NCI-H446 (cell line): ENCODE measurements at places on chromosomes 12 and 14.

DNA sequence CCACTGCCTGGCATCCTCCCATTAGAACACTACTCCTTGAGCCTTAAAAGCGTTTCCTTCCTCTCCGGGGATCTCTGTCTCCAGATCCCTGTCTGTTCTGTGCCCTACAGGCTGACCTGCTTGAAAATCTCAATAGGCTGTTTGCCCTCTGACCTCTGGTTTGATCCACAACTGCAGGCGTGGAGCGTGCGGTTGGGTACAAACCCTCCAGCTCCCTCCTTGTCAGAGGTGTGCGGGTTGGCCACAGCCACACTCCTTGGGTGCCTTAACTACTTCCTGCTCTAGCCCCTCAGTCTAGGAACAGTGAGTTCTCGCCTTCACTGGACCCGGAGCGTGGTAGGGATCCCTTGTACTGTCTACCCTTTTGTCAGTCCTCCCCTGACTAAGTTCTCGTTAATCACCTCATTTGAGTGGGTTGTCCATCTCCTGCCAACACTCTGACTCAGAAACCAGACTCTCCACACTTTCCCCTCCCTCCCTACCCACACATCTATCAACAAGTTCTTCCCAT, 33.1 kb downstream of the CMKLR1 start:
- no peak for DNase-seq

DNA sequence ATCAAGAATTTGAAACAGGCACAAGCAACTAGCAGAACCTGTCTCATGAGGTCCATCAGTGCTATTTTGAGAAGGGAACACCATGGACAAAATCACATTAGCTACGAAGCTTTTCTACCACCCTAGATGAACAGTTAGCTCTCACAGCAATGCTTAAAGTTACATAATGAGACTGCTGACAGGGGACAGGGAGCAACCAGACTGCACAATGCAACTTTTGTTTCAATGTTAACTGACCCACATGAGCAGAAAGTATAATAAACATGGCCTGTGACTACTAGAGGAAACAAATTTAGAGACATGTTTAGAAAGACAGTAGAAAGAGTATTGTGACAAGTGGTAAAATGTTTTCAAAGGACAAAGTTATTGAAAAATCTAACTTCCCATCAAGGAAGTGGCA, 282.8 kb downstream of the CEP128 start:
- no peak for DNase-seq

DNA sequence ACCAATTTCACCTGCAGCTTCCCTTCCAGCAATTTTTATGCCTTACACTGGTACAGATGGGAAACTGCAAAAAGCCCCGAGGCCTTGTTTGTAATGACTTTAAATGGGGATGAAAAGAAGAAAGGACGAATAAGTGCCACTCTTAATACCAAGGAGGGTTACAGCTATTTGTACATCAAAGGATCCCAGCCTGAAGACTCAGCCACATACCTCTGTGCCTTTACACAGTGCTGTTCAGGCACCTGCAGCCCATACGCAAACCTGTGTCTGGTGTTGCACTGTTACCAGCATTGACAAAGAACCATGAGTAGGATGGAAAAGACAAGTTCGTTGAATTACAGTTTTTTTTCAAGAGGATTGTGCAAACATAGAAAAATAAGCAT, 432.0 kb upstream of the OR4E1 start:
- no peak for DNase-seq

GRCh38 chr12:14970473-14970872, 2.4 kb upstream of the PDE6H start:
- DNase-seq, result no peak

DNA sequence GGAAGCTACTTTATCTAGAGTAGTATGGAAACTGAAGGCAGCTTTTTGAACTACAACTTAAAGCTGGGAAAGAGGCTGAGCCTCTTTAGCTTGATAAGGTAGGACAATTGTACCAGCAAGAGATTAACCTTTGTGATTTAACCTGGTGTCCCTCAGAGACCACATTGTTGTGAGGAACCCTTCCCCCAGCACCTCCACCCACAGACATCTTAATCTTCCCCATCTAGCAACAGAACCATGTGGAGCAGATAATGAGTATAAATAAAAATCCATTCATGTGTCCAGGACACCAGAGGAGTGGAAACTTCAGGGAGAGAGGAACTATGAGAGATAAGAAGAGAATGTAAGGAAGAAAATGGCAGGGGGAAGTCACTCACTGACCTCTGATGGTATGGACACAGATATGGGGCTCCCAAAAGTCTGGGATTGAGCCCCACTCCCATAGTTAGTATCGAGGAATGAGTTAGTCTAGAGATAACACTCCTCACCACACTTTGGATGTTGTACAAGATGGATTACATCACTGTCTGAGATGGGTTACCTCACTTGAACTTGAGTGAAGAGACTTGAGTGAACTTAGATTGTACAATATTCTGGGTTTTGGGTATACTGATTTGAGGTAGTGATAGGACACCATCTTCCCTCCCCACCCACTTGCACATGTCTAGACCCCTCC, 33.9 kb upstream of the SLC38A2 start:
- no peak for DNase-seq

GRCh38 chr12:9237286-9237685, 29.1 kb upstream of the PZP start:
- DNase-seq, result no peak

DNA sequence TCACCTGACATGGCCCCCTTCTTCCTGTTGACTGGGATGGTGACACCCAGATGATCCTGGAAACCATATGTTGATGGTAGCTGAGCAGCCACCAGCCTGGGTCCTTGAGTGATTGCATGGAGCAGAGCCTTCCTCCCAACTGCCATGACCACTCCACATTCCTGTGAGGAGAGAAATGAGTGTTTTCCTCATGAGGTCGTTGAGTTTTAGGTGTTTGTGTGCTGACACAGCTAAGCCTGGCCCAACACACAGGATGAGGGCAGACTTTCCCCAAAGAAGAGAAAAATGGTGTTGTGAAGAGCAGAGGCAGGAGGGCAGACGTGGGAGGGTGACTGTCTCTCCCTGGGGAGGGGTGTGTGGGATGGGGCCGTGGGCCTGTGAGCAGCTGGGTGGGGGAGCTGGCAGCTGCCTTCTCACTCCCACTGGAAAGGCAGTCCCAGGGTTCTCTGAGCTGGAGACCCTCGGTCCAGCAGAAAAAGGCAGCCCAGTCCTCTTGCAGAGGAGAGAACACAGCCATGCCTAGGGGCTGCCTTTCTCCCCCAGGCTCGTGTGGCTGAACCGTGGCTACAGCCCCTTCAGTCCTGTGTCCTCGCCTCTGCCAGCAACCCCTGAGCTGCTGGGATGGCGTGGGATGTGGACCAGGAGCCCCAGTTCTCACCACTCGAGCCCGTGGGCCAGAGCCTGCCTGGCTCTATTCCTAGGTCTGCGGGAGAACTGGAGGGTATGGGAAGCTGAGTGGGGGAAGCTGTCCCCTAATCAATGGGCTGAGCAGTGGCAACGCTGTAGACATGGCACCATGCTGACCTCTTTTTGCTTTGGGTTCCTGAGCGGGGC, 257.0 kb downstream of the ADGRD1 start:
- no peak for DNase-seq

DNA sequence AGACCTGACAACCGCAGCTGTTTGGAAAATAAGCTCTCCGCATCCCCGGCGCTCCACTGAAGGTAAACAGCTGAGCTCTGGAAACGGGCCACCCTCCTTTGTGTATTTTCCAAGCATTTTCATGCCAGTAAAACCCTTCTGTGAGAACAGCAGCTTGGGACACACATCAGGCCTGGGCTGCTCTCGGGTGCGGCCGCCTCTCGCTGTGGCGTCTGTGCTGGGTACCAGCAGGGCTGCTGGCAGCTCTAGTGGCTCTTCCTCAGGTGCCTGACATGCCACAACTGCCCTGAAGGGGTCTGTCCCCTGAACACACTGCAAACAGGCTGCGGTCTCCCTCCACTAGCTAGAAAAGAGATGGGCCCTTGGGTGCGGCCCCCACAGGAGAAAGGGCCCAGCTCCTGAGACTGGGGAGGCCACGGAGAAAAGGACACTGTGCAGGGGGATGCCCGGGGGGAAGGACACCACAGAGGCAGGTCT, 96.3 kb downstream of the ITPK1 start:
- no peak for DNase-seq

DNA sequence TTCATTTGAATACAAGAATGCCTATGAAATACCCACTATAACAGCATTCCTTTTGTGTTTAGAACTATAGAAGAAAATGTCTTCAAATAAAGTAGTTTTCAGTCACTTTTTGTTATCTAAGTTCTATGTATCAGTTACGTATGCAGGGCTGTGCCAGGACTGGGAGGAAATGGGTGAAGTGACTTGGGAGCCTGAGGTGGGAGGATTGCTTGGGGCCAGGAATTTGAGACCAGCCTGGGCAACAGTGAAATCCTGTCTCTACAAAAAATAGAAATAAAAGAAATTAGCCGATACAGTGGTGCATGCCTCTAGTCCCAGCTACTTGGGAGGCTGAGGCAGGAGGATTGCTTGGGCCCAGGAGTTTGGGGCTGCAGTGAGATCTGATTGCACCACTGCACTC, 22.9 kb upstream of the MANSC4 start:
- no peak for DNase-seq

DNA sequence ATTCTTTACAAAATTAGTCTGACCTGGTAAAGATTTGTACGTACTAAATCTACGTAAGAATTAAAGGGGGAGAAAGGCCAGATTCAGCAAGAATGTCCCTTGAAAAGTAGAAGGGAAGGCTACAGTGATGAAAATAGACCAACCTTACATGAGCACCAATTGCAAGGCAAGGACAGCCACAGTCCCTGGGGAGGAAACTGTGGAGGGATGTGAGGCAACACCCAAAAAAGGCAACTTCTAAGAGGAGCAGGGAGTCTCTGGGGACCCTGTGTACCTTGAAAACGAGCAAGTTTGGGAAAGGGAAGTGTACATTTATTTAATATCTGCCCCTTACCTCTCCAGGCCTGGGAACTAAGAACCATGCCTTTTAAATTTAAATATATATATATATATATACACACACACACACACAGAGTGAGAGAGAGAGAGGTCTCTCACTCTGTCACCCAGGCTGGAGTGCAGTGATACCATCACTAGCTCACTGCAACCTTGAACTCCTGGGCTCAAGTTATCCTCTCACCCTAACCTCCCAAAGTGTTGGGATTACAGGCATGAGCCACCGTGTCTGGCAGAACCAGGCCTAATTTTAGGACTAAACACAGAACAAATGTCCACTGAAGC, 56.4 kb downstream of the TMCC3 start:
- DNase-seq, result no peak

- no peak for DNase-seq
Measured at GRCh38 chr12:93115198-93115601, 186.1 kb upstream of the EEA1 start.

- DNase-seq, result no peak
Measured at GRCh38 chr14:20848316-20848954, 42.8 kb upstream of the RNASE3 start.

DNA sequence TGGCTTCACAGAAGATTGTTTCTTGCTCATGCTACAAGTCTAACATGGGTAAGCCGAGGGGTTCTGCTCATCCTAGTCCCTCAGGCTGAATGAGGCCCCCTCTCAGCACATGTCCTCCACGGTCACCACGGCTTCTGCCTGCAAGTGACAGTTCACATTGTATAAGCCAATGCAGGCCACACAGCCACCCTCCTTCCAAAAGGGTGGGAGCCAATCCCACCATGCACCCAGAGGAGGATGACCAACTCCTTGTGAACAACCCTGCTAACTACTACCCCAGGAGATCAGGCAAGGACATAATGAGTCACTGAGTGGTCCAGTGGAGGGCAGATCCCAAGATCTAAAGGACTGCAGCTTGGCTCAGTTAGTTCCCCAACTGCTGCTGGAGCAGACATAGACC, 6.1 kb downstream of the SPRING1 start:
- DNase-seq, result no peak

GRCh38 chr14:83850092-83850491, 1679.9 kb upstream of the FLRT2 start:
- no peak for DNase-seq

- no peak for DNase-seq
Measured at GRCh38 chr14:39617537-39617936, 185.3 kb upstream of the FBXO33 start.

DNA sequence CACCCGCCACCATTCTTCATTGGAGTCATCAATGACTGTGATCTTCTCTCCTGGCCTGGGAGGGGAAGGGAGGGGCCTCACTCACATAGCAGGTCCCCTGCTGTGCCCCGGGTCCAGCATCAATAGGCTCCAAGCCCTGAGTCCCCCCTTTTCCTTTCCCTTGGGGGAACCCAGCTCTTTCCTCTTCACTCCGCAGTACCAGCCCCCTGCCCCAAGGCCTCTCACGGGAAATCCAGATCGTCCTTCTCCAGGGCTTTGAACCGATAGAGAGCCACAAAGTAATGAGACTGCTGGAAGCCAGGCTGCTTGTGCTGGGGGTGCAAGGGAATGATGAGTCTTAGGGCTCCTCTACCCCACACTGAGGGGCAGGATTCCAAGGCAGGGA, 6.7 kb downstream of the STAC3 start:
- DNase-seq, result no peak

DNA sequence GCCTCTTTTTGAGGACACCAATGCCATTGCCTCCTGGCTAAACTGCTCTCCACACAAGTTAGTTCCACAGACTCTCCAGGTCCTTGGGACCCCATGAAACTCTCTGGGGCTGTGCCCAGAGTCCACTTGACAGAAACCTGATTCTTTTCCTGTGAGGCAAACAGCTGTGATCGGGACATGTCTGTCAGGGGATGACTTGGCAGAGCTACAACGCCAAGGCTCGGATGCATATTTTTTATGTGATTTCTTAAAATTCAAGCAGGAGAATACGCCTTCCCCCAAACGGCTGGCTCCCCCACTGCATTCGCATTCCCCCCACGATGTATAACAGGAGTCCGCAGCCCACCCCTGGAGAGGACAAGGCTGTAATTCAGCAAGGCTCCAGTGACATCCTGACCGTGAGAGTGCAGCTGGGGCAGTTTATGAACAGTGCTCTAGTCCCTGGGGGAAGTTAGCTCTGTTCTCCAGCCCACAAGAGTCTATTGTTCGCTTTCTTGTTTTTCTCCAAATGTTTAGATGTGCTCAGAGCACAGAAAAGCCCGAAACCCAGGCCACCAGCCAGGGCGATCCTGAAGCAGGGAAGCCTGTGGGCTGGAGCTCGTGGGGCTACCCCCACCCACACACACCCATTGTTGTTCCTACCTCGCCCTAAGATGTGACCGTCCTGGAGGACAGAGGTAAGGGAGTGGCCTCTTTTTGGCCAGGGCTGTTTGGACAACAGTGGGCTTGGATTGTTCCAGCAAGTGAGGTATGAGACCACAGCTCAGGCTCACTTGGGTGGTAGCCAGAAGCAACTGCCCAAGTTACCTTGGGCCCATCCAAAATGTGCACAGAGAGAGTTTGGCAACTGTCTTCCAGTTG, 159.5 kb downstream of the ZFP36L1 start:
- no peak for DNase-seq

DNA sequence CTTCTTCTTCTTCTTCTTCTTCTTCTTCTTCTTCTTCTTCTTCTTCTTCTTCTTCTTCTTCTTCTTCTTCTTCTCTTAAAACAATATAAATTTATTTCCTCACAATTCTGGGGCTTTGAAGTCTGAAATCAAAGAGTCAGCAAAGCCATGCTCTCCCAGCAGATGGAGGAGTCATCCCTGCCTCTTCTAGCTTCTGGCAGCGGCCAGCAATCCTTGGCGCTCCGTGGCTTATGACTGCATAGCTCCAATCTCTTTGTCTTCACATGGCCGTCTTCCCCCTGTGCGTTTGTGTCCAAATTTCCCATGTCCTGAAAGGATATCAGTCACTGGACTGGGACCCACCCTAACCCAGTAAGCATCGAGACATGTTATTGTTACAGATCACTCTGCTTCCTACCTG, 22.9 kb downstream of the KCNA1 start:
- DNase-seq, result peak; percentile 84
